GM23248 (cell line): ENCODE measurements at places on chromosomes 7 and 10.
A peak's percentile ranks its signal among the peaks of the same experiment; 100 is the strongest.

DNA sequence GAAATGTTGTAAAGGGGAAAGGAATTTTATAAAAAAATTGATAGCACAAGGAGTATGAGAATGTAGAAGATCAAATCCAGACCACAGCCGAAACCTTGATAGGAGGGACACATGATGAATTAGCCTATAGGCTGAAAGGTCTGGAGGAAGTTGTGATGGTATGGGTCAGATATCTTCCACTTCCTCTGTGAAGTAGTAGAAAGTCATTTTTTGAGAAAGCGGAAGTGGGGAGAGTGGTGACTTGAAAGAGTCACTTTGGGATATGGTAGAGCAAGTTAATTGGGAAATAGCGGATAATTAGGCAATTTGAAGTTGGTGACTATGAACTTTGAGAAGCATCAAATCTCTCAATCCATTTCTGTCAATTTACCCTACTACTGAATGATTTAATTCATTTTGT is 99.4 kb downstream of the GRM8 start:
- no peak for DNase-seq

DNA sequence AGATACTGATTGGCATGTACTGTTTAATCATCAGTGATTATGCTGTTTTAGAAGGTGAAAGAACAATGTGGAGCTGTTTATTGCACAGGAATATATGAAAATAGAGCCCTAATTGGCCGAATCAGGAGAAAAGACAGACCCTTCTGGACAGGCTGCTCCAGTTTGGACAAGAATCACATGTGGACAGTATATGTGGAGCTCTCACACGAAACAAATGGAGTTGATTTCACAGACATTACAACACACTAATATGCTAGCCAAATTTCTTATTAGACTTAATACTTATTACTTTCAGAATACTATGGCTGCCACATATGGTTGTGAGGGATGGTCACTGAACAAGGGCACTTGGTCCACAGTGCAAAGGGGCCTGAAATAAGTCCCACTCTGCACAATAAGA is 15.5 kb downstream of the TWIST1 start:
- DNase-seq = peak; percentile 66

DNA sequence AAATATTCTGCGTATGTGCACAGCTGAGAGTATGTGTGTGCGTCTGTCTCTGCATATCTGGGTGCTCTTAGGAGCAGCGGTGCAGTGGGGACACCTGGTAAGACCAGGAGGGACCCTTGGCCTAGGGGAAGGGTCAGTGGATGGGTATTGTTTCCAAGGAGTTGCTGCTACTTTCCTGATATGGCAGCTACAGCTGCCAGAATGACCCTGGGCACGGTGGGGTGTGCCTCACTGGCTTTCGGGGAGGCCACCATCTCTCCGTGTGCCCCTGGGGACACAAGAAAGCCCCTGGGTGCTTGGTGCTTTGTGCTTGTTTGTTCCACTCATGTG is 8.6 kb downstream of the PFKFB3 start:
- no peak for DNase-seq

- peak; percentile 91 for DNase-seq
These were observed 66.3 kb upstream of the KLF6 start for GRCh38 chr10:3850999-3851937.

- DNase-seq = no peak
These were observed 151.1 kb downstream of the CXCL12 start for GRCh38 chr10:44233561-44234482.

GRCh38 chr7:140230516-140230860 is 53.7 kb upstream of the KDM7A start:
- DNase-seq = peak; percentile 64

- peak; percentile 90 for DNase-seq
These were observed 623 bp downstream of the TYSND1 start for GRCh38 chr10:70145666-70146488.

GRCh38 chr10:133166828-133167692 is 7.0 kb downstream of the KNDC1 start:
- DNase-seq = no peak

- no peak for DNase-seq
These were observed 2.4 kb downstream of the UROS start for GRCh38 chr10:125820701-125821100.

GRCh38 chr7:138254444-138254843 is 178.2 kb downstream of the AKR1D1 start:
- no peak for DNase-seq

DNA sequence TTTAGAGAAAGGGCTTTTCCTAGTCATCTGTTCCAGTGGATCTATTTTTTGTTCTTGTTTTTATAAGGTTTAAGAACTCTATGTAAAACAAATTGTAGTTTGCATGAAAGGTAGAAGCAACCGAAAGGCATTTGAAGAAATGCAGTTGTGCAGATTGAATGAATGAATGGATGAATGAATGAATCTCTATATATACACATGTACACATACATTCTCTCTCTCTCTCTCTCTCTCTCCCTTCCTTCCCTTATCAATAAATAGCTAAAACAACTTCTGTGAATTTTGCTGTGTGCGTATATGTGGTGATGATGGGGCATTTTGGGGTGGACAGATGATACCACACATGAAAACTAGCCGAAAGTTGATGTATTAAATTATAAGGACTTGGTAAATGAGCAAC is 32.4 kb downstream of the ANLN start:
- DNase-seq = no peak
